PC-3 (cell line): ENCODE measurements at places on chromosomes 2 and 18. TPM values are rescaled to one million over a fixed set of nuclear protein-coding genes. Genes with fewer than 3 reads are reported as not detected.
A peak's percentile ranks its signal among the peaks of the same experiment; 100 is the strongest.

MPV17 gene
- 41.8 and 59.2 TPM in 2 replicates for total RNA-seq

DNER gene
- 1.1 and 4.0 TPM in 2 replicates for total RNA-seq

SLC16A14 gene
- total RNA-seq = 12.4 and 14.4 TPM in 2 replicates

SLC19A3 gene
- 0.26 TPM in 1 of 2 replicates, not detected in the other for total RNA-seq

DNA sequence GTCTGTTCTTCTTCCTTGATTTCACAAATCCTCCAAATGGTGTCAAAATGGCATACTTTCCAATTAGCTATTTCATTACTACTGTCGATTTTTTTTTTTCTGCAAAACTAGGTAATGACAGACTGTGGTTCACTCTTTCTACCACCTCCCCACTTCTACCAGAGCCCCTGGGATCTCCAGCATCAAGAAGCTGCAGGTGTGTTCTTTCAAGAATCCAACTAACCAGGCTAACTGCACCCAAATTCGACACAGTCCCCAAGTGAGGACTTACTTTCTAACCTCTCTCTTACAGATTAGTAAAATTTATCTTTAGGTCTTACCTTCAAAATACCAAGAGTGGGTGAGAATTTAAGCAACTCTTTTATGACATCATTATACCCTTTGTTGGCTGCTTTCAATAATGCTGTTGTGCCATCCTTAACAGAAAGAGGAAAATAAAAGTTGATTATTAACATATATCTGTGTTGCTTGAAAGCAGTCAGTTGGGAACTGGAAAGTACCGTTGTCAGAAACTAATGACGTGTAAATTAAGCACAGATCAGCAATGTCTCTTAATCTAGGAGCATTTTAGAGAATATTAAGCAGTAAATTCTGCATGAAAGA lies 31.2 kb upstream of the NPC1 start:
- DNase-seq = no peak
- H3K4me3 ChIP-seq = no peak overlapping the region
- no peaks in the 10 kb centered on the region for H3K36me3 ChIP-seq

- no peaks in the 10 kb centered on the region for H3K36me3 ChIP-seq
- no peak overlapping the region for H3K4me3 ChIP-seq
- H3K27me3 ChIP-seq = peaks cover 68% of the 10 kb centered on the region
Measured at GRCh38 chr2:15730545-15731212, 139.0 kb downstream of the DDX1 start.

DNA sequence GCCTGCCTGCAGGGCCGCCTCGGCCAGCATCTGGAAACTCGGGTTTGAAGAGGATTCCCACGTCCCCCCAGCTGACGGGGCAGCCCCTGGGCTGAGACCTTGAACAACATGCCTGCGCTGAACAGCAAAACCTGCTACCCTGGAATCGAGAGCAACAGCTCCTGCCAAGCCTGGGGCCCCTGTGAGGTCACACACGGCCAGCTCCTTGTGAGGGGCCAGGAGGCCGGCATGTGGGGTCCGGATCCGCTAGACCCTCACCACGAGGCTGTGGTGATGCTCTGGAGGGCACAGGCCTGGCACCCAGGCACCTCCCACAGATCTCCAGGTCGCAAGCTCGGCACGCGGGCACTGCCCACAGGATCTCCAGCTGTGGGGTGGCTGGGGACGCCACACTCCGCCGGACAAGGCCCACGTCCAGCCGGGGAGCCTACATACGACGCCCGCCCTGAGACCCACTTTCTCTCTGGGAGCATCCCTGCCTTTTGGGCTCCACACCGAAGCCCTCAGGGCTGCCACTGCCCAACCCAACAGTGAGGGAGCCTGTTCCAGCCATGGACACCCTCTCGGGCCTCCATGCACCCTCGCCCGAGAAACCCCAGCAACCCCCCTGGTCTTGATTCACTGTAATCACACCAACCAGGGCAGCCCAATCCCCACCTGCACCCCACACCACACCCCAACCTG lies 34.1 kb downstream of the SLC66A2 start:
- no peak for DNase-seq
- H3K27ac ChIP-seq = no peak overlapping the region
- no peaks in the 10 kb centered on the region for H3K27me3 ChIP-seq
- H3K4me3 ChIP-seq = no peak overlapping the region
- peaks cover 7% of the 10 kb centered on the region for H3K36me3 ChIP-seq

DNA sequence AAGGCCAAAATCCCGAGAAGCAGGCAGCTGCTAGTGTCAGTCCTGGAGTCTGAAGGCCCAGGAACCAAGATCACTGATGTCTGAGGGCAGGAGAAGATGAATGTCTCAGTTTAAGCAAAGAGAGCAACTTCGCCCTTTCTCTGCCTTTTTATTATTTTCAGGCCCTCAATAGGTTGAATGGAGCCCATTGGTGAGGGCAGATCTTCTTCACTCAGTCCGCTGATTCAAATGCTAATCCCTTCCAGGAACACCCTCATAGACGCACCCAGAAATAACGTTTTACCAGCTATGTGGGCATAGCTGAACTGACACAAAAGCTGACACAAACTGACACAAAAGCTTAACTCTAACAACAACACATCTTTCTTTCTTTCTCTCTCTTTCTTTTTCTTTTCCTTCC lies 78.0 kb upstream of the KCNJ3 start:
- no peaks in the 10 kb centered on the region for H3K27me3 ChIP-seq
- H3K36me3 ChIP-seq = no peaks in the 10 kb centered on the region
- no peak overlapping the region for H3K27ac ChIP-seq
- no peaks in the 10 kb centered on the region for H3K4me1 ChIP-seq

DNA sequence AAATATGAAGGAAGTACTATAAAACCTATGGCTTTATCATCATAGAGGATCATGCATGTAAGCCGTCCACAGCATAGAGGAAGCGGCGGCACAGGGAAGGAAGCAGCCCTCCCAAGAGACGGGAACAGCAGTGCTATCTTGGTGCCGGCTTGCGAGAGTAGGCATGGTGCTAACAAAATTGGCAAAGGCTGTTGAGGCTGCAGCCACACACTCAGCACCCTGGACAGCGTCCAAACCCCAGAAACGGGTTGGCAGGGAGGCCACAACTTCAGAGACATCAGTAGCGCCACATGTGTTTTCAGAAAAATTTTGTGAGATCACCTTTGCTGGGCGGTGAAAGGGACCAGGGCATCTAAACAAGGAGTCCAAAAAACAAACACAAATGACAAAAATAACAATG lies 37.7 kb downstream of the NETO1 start:
- H3K4me1 ChIP-seq = no peaks in the 10 kb centered on the region
- no peaks in the 10 kb centered on the region for H3K36me3 ChIP-seq
- no peaks in the 10 kb centered on the region for H3K27me3 ChIP-seq
- no peak overlapping the region for H3K27ac ChIP-seq
- H3K4me3 ChIP-seq = no peak overlapping the region

GRCh38 chr2:103335403-103335802 lies 573.6 kb downstream of the TMEM182 start:
- no peaks in the 10 kb centered on the region for H3K36me3 ChIP-seq
- H3K4me1 ChIP-seq = no peaks in the 10 kb centered on the region
- H3K4me3 ChIP-seq = no peak overlapping the region
- no peaks in the 10 kb centered on the region for H3K27me3 ChIP-seq
- no peak overlapping the region for H3K27ac ChIP-seq

DNA sequence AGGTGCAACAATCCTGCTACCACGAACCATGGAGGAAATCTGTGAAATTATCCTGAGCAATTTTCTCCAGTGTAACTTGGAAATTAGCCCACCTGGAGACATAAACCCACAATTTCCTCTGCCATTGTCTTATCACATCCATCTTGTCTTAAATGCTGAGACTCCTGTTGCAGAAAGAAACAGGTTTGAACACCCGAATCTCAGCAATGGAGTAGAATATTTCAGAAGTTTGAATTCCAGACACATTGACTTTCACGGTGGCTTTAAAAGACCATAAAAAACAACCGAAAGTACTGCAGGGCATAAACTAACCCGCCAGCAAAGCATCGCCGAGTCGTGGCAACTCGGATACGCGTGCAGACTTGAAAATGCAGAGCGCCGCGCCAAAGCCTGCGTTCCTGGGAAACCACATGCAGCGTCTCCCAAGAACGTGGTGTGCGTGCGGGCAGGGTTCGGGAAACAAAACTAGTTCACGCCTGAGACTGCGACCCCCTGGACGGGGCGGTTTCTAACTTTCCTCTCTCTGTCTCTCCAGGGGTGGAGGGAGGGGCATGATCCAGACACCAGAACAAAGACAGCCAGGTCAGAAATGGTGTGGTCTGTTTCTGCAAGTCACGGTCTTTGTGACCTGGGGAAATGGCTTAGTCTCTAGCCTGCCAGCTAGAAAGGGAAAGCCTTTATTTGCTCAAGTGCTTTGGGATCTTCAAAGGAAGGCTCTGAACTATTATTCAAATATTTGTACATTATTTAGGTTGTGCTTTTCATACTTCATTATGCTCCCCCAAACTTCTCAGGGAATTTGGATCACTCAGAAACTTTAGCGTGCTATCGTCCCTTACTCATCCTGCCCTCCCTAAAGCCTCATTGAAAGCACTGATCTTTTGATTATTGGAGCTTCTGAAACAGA lies 26.9 kb upstream of the KCTD1 start:
- H3K27me3 ChIP-seq = no peaks in the 10 kb centered on the region
- H3K27ac ChIP-seq = peak overlapping the region; percentile 73
- peaks cover 27% of the 10 kb centered on the region for H3K4me1 ChIP-seq

- peaks cover 21% of the 10 kb centered on the region for H3K27me3 ChIP-seq
- no peak overlapping the region for H3K27ac ChIP-seq
- H3K4me1 ChIP-seq = no peaks in the 10 kb centered on the region
- H3K4me3 ChIP-seq = no peak overlapping the region
Measured at GRCh38 chr18:53603276-53603675, 621.2 kb downstream of the MBD2 start.

GRCh38 chr2:12430407-12431133 lies 286.2 kb upstream of the TRIB2 start:
- H3K4me1 ChIP-seq = peaks cover 20% of the 10 kb centered on the region
- H3K36me3 ChIP-seq = no peaks in the 10 kb centered on the region
- H3K27me3 ChIP-seq = no peaks in the 10 kb centered on the region
- H3K4me3 ChIP-seq = no peak overlapping the region
- peak; percentile 32 for DNase-seq

DNA sequence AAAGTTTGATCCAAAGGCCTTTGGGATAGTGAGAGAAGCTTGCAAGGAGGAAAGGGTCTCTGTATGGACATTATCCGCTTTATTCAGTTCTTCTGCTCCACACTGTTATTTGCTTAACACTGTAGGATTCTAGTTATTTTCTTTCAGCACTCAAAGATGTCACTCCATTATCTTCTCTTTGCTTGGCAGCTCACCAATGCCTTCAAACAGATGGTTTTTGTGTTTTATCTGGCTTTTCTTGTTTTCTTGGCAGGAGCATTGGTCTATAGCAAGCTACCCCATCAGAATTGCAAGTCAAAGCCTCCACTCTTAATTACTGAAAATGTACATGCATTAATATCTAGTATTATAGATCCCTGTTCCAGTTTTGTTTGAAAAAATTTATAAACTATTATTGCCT lies 138.8 kb downstream of the EVA1A start:
- peaks cover 36% of the 10 kb centered on the region for H3K27me3 ChIP-seq
- H3K27ac ChIP-seq = no peak overlapping the region
- no peak for DNase-seq
- no peaks in the 10 kb centered on the region for H3K36me3 ChIP-seq
- H3K4me3 ChIP-seq = no peak overlapping the region

GRCh38 chr18:52685316-52685715 lies 345.3 kb downstream of the DCC start:
- H3K36me3 ChIP-seq = no peaks in the 10 kb centered on the region
- DNase-seq = no peak
- H3K4me1 ChIP-seq = no peaks in the 10 kb centered on the region
- H3K27ac ChIP-seq = no peak overlapping the region

DNA sequence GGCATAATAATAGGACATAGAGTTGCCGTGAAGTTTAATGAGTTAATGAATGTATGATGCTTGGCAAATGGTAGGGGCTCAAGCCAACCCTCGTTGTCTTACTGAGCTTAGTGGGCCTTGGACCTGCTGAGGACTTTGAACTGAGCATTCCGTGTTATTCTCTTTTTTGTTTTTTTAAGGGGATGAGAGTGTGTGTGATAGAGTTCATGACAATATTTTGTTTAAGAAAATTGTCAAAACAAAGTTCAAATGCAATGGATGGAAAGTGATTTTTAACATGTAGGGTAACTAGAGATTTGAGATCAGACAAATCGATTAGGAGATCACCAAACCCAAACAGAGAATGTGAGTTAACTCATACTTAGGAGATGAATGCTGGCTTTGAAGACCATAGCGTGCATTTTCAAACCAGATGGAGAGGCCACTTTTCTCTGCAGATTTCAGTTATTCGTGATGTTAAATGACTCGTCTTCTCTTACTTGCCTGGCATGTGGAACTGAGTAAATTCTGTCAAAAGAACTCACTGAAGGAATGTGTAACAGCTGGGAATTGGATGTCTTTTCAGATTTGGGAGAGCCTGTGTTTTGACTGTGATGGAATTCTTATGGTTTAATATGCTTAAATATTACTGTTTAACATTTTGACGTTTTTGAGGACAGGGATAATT lies 88.7 kb downstream of the NEDD4L start:
- DNase-seq = no peak
- peaks cover 21% of the 10 kb centered on the region for H3K4me1 ChIP-seq
- H3K36me3 ChIP-seq = peaks cover 6% of the 10 kb centered on the region

GRCh38 chr2:121135168-121135853 lies 149.7 kb downstream of the TFCP2L1 start:
- H3K36me3 ChIP-seq = no peaks in the 10 kb centered on the region
- peak; percentile 6 for DNase-seq
- H3K27ac ChIP-seq = no peak overlapping the region
- no peak overlapping the region for H3K4me3 ChIP-seq
- no peaks in the 10 kb centered on the region for H3K27me3 ChIP-seq

DNA sequence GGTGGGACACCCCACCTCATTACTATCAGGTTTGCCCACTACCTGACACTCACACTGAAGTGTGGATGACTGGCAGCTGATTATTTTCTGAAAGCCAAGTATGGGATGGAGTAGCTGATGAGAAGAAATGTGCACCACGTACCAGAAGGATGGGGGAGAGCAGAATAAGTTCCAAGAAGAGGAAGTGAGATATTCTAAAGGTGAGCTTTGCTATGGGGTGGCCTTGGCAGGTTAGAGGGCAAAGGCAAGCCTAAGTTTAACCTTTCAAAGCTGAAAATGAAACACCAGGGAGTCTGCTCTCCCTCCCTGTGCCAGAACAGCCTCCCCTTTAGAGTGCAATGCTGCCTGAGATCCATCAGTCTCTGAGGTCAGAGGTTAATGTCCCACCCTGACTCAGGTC lies 196.1 kb upstream of the OSR1 start:
- no peak for DNase-seq
- H3K4me1 ChIP-seq = no peaks in the 10 kb centered on the region
- H3K36me3 ChIP-seq = no peaks in the 10 kb centered on the region
- no peak overlapping the region for H3K4me3 ChIP-seq
